MCF 10A (cell line): ENCODE measurements at places on chromosomes 7 and 10.

GRCh38 chr10:118926072-118926417 is 103.5 kb upstream of the NANOS1 start:
- DNase-seq: no peak

- DNase-seq: no peak
Measured at GRCh38 chr7:81590131-81590530, 179.7 kb downstream of the HGF start.

- no peak for DNase-seq
Measured at GRCh38 chr10:49519717-49520116, 19.2 kb downstream of the ERCC6 start.

- no peak for DNase-seq
Measured at GRCh38 chr7:52959336-52959735, 76.1 kb upstream of the POM121L12 start.

GRCh38 chr10:126270111-126270510 is 118.2 kb downstream of the ADAM12 start:
- DNase-seq: peak; percentile 50

DNA sequence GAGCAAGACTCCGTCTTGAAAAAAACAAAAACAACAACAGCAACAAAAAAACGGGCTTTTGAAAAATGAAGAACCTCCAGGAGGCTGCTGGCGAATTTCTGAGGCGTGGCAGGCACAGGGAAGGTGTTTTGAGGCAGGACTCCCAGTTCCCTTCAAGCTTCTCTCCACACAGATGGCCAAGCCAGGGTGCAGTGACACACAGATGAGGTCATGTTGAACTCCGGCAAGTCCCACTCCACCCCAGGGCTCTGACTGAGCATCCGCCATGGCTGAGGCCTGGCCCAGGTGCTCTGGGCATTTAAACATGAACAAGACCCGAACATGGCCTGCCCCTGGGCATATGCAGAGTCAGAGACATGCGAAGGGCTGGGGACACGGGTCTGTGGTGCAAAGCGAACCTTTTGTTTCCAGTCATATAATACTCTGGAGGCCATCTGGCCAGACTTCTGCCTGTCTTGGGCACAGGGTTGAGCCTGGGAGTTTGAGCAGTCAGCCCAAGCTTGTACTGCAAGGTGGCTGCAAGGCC is 514.6 kb upstream of the FOXK1 start:
- DNase-seq: no peak

DNA sequence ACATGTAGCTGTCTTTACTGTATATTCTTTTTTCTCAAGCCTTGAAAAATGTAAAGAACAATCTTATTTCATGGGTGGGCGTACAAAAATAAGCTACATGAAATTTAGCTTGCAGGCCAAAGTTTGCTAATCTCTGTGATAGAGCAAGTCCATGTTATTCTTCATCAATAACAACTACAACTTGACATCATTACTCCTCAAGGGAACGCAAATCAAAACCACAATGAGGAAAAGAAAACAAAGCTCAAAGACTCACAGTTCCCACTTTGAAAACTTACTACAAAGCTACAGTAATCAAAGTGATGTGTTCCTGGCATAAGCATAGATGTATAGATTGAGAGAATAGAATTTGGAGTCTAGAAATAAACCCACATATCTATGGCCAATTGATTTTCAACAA is 62.5 kb downstream of the GNA12 start:
- DNase-seq: no peak

DNA sequence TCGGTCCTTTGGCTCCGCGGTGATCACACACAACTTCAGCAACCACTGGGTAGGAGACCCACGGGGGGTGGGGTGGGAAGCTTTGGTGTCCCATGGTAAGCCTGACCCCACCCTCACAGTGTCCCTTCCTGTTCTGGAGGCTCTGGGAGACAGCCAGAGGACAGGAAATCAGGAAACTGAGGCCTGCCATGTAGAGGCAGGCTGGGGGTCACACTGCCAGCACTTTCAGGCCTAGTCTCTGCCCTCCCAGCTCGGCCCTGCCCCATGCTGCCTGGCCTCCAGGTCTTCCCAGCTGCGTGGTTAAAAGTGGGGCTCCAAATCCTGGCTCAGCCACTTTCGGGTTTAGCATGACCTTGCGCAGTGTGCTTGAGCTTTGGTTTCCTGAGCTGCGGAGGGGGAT is 10.9 kb downstream of the AQP1 start:
- DNase-seq: no peak

DNA sequence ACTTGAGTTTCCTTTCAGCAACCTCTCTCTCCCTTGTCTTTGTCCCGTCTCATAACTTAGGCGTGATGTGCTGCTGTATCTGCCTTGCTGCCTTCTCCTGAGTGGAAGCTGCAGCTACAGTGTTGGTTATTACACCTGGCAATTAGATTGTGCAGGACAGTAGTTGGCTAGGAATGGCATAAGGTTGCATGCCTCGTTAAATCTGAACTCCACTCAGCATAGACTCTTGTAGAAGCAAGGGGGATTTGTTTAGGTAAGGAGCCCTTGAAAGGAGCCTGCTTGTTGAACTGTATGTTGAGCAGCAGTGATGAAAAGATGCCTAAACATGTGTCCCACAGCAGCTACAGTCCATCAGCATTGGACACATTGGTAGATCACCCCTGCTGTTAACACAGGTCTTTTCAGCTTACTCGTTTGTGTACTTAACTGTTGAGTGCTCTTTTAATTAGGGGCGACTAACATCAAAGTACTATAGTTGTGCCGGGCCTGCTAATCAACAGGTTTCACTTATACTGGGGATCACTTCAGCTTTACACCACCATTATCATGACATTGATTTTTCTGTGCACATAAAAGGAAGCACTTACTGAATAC is 225.0 kb downstream of the AUTS2 start:
- DNase-seq: no peak

DNA sequence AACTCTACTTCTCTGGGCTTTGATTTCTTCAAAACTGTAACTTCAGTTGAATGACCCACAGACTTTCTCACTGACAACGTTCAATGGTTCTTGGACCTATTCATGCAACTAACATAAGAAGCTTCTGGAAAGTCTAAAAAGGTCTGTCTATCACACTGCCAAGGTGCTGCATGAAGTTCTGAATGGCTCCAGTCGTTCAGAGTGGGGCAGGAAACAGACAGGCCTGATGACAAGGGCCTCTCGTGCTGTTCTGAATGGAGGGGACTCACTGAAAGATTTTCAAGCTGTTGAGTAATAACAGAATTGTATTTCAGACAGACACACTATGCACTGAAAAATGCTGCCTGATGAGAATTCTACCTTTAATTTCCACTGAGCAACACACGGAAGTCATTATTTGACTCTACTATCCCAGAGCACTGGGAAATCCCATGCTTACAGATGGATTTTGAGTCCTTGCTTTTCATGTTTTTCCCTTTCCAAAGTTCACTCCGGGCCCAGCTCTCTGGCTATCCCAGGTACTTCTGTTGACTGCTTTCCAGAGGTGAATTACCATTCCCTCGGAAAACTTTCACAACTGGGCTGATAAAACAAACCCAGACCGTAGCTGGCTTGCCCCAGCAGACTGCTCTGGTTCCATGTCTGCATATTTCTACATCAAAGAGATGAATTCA is 204.9 kb upstream of the FRMD4A start:
- DNase-seq: no peak

DNA sequence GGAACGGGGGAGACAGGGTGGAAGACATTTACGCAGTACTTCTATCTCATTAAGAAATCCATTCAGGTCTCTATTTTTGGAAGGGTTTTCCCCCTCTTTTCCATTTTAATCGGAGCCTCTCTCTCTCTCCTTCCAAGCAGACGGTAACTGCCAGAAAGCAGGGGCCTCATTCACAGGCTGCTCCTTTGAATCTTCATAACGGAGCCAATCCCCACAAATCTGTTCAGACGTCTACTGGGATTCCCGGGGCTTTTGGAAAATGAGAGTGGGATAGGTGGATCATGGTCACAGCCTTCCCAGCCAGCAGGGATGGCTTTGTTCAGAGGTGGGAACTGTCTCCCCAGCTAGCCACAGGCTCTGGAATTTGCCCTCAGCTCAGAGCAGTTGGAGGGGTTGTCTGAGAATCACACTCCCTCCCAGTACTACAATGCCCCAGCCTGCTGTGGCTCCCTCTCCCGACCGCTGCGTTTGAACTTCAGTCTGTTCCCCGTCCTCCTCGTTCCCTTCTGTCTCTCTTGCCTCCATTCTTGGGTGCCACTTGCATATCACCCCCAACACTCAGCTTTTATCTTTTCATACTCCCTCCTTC is 413.6 kb downstream of the PLXNA4 start:
- no peak for DNase-seq

GRCh38 chr7:28939844-28940544 is 18.1 kb downstream of the TRIL start:
- DNase-seq: no peak

DNA sequence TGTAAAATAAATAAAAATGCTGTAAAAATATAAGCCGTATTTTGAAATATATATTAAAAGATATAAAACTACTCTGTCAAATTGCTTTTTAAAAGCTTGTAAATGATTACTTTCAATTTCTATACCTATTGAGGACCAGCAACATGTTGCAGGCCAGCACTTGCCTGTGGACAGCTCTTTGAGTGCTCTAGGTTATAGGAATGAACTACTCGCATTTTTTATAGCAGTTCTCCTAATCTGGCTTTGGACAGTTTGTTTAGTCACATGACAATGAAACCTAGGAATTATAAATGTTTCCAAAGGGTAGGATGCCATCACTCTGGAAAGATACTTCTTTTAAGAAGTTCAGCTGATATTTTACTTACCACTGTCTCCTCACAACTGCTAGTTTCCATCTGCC is 117.7 kb upstream of the PTPRZ1 start:
- no peak for DNase-seq

DNA sequence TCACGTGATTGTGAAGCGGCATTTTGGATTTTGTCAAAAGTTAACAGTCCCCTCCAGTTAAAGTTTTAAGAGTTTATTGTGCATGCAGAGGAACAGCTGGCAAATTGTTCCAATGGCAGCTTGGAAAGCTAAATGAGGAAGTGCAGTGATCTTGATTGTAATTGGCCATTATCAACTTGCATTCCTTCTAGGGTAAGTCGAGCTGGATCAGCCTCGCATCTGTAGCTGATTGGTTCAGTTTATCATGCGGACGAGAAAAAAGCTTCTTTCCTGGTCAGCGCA is 566 bp downstream of the ZNF789 start:
- DNase-seq: peak; percentile 60

GRCh38 chr10:95172851-95173250 is 21.2 kb upstream of the ACSM6 start:
- no peak for DNase-seq

DNA sequence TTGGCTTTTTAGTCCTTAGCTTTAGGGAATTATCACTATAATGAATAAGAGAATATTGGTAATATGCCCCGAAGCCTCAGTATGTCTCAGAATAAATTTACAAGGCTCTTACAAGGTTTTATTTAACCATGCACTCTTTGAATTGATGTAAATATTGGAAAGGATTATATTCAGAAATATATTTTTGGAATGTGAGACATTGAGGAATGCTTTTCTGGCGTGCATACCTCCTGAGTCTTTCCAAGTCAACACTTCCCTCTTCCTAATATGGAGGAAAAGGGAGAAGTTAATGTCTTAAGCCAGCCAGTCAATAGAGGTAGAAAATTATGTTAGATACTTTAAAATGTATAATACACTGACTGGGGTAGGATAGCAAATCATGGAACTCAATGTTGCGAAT is 1.2 kb upstream of the OR2F1 start:
- no peak for DNase-seq

DNA sequence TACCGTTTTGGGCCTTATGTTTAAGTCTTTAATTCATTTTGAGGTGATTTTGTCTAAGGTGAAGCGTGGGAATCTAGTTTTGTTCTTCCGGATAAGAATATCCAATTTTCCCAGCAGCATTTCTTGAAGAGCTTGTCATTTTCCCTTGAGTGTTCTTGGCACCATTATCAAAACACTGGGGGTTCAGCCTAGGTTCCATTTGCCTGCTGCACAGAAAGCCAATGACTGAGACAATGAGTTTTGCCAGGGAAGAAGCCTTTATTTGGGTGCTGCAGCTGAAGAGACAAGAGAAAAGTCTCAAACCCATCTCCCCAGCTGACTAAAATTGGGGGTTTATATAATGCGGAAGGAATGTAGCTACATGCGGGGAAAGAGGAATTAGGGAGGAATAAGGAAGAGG is 287.2 kb upstream of the FZD1 start:
- no peak for DNase-seq

GRCh38 chr7:22216832-22217475 is 140.0 kb downstream of the RAPGEF5 start:
- no peak for DNase-seq

DNA sequence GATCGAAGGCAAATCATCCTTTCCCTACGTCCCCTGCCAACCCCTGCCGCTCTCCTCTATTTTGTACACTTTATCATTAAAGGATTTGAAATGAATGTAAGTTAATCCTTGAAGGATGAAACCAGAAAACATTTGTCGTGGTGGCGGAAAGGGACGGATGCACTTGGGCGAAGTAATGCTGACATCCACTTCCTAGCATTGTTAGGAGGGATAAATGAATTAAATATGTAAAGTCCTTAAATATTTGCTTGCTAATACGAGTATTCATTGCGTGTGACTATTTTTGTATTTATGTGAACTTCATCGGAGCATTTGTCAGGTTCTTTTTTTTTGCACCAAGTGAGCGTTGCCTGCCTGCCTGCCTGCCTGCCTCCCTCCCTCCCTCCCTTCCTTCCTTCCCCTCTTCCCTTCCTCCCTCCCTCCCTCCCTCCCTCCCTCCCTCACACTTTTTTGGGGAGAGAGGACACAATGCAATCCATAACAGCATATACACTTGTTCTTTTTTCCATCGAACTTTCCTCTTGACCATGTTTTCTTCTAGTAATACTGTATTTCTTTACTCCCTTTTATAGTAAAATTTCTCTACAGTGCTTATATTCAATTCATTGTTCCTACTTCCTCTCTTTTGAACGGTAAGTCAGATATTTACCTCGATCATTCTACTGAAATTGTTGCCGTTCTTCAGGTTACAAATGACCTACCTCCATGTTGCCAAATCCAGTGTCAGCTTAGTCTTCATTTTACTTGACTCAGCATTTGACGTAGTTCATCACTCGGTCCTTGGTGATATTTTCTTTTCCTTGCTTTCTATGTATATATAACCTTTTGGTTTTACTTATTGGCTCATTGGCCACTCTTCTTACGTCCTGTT is 831 bp downstream of the CCDC7 start:
- peak; percentile 34 for DNase-seq

GRCh38 chr10:63700631-63701156 is 179.5 kb downstream of the REEP3 start:
- DNase-seq: peak; percentile 29
